ENCODE measurements at places on chromosomes 12 and 14.

GRCh38 chr14:50010752-50011151 lies 105.6 kb downstream of the VCPKMT start:
- DNase-seq = no peak

- DNase-seq = no peak
Observed at GRCh38 chr12:33125755-33126154, 229.2 kb upstream of the PKP2 start.

DNA sequence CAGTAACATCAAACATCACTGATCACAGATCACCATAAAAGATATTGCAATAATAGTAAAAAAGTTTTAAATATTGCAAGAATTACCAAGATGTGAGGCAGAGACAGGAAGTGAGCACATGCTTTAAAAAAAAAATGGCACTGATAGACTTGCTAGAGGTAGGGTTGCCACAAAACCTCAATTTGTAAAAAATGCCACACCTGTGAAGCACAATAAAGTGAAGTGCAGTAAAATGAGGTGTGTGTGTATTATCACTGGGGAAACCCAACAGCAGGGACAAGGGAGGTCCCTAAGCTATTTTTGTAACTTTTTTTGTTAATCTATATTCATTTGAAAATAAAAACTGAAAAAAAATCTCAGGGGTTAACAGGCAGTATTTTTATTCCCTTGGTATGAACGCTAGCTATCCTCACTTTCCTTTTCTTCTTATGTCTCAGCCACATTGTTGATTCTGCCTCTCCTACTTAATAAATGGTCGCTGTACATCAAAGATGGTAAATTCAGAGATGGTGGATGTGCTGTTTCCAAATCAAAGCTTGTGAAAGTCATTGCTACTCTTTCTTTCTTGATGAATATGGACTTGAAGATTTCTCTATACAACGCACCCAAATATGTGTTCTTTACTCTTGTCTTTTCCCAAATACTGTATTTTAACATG lies 14.0 kb upstream of the KLRD1 start:
- no peak for DNase-seq

DNA sequence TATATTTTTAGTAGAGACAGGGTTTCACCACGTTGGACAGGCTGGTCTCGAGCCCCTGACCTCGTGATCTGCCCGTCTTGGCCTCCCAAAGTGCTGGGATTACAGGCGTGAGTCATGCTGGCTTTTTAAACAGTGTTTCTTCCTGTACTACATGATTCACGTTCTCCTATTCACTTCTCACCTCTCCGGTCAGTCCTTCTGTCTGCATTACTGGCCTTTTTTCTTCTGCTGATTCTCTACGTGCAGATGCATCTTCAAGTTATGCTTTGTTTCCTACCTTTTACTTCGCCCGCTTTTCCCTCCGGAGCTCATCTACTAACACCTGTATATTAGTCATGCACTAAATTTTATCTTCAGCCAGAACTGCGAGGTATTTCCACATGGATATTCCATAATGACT lies 296.2 kb upstream of the FLRT2 start:
- no peak for DNase-seq

DNA sequence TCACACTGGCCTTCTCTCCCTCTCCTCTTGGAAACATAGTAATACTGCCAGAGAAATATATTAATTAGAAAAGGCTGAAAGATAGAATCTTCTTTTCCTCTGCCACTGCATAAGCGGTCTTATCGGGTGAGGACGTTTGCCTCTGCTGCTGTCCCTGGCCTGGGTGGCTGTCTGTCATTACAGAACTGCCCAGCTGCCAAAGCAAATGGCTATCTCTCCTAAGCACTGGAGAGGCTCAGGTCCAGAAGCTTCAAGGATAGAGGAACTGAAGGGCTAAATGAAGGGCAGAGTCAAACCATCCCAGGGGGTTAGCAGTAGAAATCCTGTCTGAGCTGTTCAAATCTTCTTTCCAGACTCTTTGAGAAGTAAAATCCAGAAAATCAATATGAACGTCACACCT lies 198.6 kb upstream of the CAND1 start:
- no peak for DNase-seq

DNA sequence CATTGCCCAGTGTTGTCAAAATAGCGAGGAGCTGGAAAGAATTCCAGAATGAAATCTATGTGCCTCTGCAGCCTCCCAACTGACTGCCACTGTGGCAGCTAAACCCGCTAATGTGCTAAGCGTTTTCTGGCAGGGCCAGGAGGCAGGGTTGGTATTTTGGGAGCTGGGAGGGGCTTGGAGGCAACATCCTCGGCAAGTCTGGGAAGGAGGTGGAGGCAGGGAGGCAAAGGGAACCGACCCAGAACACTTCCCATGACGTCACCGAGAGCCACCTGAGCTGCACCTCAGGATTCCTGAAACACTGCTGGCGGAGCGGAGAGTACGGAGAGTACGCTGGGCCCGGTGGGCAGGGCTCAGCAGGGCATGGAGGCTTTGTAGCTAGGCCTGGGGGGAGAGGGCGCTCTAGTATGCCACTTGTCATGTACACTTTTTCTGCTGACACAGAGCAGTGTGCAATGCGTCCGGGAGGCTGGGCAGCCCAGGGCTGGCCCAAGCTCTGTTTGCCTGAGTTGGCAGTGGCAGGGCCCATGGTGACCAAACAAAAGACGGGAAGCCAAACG lies 81.5 kb downstream of the DPF3 start:
- no peak for DNase-seq

GRCh38 chr14:89489761-89490437 lies 72.9 kb upstream of the FOXN3 start:
- DNase-seq = no peak

DNA sequence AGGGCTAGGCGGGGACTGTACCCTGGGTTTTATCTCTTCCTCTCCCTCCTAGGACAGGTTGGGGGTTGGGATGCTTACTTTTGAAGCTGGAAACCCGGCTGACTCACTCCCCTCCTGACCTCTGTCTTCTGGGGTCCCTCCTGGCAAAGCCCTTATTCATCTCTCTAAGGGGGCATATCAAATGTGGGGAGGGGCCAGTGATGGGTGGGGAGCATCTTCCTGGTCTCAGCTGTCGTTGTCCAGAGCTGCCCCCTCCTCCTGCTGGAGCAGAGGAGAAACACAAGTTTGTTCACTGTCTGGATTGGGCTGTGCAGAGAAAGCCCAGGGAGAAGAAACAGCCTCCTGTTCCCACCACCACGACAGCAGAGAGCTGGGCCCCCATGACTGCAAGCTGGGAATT lies 85.8 kb downstream of the TNFAIP2 start:
- DNase-seq = no peak

DNA sequence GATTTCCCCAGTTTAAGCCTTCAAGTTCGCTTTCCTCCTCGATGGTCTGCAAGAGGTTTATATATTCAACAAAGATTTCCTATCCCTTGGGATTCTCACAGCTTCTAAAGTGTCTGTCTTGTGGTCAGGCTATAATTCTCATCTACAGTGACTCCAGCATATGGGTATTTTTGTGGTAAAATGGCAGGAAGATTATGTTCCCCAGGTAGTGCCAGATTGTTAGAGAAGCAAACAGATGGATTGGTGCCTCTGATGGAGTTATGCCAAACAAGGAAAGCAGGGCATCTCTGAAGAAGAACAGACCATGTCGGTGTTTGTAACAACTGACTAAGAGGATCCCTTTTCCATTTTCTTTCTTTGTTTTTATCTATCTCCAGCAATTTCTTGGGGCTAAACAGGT lies 5.5 kb upstream of the CCDC175 start:
- no peak for DNase-seq

- DNase-seq = no peak
Observed at GRCh38 chr12:2642896-2643425, 151.8 kb upstream of the FKBP4 start.

- DNase-seq = no peak
Observed at GRCh38 chr12:6925540-6926279, 2.0 kb upstream of the ATN1 start.

DNA sequence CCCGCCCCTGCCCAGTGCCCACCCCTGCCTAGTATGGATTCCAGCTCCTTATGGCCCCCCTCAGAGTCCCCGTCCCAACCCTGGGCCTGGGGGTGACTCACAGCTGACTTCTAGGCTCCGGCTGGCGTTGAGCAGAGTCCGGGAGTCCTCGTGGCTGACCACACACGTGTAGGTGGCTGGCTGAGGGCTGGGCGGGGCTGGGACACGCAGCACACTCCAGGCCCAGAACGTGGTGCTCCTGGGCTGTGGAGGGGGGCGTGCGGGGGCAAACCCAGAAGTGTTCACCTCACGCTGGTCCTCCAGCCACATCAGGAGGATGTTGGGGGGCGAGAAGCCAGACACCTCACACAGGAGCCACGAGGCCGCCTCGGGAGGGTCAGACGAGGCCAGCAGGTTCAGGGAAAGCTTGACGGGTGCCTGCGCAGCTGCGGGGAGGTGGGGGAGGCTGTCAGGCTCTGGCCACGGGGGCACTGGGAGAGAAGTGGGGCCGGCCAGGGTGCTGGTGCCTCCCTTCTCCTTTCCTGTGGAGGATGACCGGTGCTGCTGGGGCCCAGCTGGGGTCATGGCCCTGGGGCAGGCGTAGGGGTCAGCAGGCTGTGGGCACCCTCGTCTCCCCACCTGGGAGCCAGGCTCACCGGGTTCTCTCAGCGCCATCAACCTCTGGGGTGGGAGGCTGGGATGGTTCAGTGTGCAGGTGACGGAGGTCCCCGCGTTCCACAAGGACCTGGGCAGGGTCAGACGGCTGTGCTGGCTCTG lies 314.1 kb downstream of the TMEM121 start:
- DNase-seq = no peak

DNA sequence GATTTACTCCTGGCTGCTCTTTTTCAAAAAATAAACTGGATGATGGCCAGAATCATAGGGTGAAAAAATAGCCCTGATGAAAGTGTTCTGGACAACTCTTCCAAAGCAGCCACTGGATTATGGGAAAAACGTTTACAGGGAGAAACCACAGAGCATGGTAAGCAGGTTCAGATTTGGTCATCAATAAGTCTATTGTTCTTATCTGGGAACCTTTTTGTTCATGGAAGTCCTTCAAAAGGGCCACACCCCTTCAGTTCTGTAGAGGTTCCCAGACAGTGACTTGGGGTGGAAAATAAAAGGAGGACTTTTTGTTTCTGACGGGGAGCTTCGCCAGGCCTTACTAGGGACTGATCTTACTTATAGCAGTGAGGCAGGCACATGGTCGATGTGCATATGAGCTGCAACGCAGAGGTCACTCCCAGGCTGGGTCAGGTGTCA lies 117.4 kb upstream of the SLC38A2 start:
- no peak for DNase-seq

DNA sequence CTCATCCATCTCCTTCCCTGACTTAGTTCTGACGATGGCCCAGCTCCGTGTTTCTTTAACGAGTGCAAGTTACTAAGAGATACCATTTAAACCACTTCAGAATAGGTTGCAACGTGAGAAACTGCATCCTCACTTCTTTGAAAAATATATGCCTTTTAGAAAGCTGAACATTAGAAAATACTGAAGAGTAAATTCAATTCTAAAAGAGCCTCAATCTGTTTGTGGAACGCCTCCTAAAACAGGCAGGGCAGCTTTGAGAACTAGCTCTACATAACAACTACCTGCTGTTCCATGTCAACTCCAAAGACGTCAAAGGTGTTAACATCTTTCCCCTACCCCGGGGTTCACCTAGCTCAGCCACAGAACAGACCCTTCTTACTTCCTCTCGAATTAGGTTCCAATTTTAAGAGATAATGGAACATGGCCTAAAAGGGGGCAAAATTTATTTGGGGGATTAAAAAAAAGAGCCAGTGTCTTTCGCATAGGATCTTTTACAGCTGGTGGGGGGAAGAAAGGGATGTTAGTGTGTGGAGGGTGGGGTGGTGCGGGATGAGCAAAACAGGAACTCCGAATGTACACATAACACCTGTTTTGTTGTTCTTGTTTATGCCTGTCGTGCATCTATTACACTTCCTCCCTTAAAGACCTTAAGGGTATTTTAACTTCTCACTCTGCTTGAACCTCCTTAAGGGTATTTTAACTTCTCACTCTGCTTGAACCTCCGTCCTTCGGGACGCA lies 3.3 kb downstream of the BHLHE41 start:
- DNase-seq = no peak

GRCh38 chr14:38124506-38124905 lies 83.2 kb upstream of the SSTR1 start:
- DNase-seq = no peak

DNA sequence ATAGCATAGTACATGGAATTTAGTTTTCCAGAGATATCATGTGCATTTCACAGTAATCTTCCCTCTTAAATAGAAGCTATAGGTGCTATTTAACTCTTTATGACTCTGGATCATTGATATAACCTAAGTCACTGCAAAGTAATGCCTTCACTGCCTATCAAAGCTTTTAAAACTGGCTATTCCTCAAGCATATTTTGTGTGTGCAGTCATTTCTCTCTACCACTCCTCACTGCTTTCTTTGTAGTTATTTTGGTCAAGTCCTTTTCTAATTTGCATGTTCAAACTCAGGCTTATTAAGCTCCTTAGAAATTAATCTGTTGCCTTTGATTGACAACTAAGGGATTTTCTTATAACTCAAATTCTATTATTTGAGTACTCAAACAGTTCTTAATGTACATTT lies 79.4 kb upstream of the PLEKHG7 start:
- no peak for DNase-seq

GRCh38 chr12:120905856-120906384 lies 1.8 kb upstream of the SPPL3 start:
- DNase-seq = no peak

DNA sequence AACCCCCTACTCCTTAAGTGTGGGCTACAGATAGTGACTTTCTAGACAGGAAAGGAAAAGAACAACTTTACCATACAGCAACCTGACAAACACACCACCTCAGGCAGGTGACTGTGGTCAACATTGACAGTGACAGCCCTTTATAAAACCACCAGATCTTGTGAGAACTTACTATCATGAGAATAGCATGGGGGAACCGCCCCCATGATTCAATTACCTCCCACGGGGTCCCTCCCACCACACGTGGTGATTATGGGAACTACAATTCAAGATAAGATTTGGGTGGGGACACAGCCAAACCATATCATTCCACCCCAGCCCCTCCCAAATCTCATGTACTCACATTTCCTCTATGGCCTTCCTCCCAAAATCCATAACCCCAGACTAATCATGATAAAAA lies 16.3 kb downstream of the OR10P1 start:
- no peak for DNase-seq

- no peak for DNase-seq
Observed at GRCh38 chr14:103528146-103528586, 830 bp upstream of the TRMT61A start.

- DNase-seq = no peak
Observed at GRCh38 chr14:73936548-73936947, 13.3 kb downstream of the FAM161B start.

- DNase-seq = peak; percentile 56
Observed at GRCh38 chr14:50875359-50876070, 3.7 kb downstream of the ABHD12B start.

- peak; percentile 57 for DNase-seq
Observed at GRCh38 chr14:91113829-91114078, at the start of gene DGLUCY. TSS of gene DGLUCY (plus strand) at chr14:91114073. CDS start at chr14:91160295, 46,222 bp downstream.

DNA sequence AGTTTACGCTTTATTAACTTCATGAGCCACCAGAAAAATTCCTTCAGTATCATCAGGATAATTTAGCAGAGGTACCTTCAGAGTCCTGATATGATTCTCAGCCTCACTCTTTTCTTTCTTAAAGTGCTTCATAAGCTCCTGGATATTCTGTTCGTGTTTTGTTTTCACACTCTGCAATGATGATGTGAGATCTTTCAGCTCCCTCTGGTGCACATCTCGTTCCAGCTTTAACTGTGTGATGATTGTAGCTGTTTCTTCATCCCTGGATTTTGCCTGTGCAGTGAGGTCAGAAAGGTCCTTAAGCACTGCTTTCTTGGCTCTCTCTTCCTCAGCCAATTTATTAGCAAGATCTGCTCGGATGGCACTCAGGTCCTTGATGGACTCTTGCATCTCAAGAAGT lies 156.7 kb downstream of the CEP128 start:
- no peak for DNase-seq
